ENCODE measurements at places on chromosomes 13 and 19.
A peak's percentile ranks its signal among the peaks of the same experiment; 100 is the strongest.

DNA sequence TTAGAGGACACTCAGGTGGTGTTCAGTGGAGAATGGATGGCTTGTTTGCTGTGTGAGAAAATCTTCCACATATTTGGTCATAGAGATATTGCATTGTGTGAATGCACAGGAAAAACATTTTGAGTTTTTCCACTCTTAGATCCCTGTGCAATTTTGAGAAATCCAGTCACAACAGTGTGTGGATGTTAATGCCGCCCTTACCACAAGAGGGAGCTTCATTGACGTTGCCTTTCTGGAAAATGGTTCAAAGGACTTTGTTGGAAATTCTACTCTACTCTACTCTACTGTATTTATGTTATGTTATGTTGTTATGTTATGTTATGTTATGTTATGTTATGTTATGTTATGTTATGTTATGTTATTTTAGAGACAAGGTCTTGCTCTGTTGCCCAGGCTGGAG lies 13.4 kb downstream of the ZNF20 start:
- no peak for DNase-seq

GRCh38 chr13:45522571-45522970 lies 57.8 kb downstream of the COG3 start:
- no peak for DNase-seq

GRCh38 chr19:51737924-51738323 lies 13.8 kb downstream of the FPR1 start:
- no peak for DNase-seq

DNA sequence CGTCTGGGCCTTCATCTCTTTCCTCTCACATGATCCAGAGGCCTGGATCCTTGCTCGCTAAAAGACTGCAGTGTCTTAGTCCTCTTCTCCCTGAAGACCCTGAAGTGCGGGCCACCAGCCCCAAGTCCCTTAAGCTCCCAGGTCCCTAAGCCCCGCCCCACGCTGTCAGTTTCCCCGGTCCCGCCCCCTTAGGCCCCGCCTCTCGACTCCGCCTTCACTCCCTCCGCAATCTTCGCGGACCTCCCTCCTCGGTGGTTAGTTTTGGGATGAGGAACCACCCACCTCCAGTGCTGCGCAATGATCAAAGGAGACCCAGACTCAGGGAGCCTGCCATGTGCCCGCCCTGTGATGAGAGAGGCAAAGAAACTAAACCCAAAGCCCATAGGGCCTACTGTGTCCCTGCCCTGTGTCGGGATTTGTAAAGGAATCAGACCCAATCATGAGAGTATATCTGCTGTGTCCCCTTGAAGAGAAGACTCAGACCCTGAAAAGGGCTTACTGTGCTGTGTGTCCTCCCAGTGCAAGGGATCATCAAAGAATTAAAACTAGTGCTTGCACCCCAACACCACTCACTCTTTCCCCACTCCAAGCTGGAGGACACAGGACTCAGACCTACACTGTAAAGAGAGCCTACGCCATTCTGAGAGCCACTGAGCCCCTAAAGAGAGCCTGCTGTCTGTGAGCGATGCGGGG lies 3.0 kb upstream of the COX6B1 start:
- peak; percentile 77 for DNase-seq

DNA sequence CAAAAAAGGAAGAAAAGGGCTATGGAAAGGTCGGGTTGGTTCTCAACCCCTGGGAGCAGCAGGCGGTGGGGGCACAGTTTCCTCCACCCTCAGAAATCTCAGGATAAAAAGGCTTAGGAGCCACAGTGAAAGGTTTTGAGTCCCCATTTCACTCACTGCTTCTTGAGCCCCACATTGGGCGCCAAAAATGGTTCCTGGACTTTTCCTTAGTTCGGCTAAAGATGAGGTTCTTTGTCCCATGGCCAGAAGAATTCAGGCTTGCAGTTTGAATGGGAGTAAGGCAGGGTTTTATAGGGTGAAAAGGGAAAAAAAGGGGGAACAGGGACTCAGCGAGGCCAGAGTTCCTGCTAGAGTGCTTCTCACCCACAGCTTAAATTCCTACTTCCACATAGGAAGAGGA lies 179.5 kb downstream of the GGACT start:
- no peak for DNase-seq

DNA sequence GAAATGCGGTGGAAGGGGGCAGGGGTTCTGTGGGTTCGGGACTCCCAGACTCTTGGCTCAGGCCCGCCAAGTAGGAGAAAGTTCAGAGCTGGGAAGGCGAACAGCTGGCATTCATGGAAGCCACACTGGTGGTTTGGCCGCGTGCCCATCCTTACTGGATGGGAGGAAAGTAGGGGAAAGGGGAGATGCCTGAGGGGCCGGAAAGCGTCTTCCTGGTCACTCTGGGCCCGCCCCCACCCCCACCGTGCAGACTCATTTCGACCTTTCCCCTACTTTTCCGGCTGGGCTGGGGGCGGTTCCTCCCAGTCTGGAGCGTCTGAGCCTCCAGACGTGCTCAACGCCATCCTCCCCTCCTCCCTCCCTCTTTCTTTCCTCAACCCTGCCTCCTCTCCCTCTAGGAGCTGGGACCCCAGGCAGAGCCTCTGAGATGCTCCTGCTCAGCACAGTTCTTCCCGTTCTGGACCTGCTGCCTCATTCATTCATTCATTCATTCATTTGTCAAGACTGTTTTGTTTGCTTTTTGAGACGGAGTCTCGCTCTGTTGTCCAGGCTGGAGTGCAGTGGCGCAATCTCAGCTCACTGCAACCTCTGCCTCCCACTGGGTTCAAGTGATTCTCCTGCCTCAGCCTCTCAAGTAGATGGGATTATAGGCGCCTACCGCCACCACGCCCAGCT lies 3.5 kb downstream of the ANGPTL4 start:
- DNase-seq, result no peak

GRCh38 chr19:1538978-1539377 lies 15.1 kb downstream of the PLK5 start:
- no peak for DNase-seq

GRCh38 chr19:17260842-17261325 lies 3.7 kb downstream of the USHBP1 start:
- DNase-seq, result peak; percentile 85

DNA sequence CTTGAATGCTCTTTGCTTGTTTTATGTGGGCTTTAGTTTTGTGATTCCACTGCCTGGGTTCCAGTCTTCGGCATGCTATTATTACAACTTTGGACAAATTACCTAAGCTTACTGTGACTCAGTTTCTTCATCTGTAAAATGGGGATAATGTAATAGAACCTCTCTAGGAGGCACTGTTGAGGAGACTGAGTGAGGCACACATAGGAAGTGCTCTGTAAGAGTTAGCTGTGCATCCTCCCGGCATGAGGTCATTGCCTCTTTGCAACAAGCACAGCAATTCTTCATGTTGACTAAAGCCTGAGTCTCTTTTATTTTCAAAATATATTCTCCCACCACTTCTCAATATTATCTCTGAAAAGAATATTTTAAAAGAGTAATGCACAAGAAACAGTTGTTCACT lies 227.4 kb downstream of the DLEU7 start:
- no peak for DNase-seq

GRCh38 chr19:34228347-34228746 lies 26.0 kb upstream of the GARRE1 start:
- no peak for DNase-seq

DNA sequence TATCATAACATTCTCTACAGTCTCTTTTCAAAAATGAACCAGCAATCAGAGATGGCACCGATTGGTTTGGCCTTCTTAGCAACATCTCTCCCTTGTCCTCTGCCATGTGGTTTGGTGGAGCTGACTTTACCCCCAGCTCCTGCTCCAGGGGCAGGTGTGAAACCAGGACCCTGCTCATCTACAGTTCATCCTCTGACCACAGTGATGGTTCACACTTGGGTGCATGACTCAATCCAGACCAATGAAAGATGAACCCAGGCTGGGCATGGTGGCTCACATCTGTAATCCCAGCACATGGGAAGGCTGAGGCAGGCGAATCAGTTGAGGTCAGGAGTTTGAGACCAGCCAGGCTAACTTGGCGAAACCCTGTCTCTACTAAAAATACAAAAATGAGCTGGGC lies 33.6 kb upstream of the FFAR2 start:
- DNase-seq, result no peak

GRCh38 chr13:34076319-34076718 lies 258.4 kb downstream of the RFC3 start:
- DNase-seq, result no peak

DNA sequence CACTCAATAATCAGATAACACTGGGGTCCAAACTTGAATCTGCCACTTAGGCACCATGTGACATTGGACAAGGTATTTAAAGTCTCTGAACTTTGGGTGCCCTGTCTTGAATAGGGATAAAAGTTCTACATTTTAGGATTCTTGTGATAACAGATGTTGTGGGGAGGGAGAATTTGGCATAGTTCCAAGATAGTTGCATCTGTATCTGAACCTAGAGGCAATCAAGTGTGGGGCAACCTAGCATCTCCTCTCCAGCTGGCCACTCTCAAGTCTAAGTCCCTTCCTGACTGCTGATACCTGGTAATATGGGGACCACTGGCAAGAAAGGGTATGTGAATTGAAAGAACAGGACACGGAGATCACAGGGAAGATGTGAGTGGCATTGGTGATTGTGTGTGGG lies 256.1 kb downstream of the FOXO1 start:
- DNase-seq, result no peak

DNA sequence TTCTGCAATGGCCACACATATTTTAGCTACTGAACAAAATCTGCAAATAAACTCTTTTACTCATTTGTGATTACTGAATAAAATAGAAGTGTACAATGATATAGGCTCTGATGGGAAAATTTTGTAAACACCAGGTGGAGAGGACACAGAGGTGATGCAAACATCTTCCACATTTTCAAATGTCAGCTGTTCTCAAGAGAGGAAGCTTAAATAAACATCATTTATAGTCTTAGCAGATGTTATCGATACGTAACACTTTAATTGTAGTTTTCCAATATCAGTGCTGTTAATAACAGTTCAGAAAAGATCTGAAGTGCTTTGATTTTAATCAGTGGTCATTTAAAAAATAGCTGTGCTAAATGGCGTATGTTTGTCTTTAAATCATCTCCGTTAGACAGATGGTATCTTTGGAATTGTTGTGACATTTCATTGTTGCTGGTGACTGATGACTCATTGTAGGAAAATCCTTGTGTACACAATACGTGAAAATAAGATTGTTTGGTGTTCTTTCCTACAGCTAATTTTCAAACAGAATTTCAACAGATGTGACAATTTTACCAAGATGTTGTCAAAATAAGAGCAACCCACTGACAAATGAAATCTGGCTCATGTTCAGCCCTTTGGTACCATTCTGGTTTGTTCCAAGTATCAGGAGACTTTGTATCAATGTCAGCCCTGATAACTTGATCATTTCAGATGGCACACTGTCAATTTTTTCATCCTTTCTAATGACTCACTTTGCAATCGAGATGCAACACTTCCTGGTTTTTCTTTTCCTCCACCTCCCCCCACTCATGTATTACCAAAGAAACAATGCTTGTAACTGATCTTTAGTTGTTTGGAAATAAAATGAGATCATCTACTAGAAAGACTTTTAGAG lies 516.0 kb downstream of the DCT start:
- DNase-seq, result no peak

- no peak for DNase-seq
Observed at GRCh38 chr13:109196948-109197347, 567.5 kb downstream of the MYO16 start.

GRCh38 chr19:18683109-18683957 lies at the start of gene CRTC1:
Gene CRTC1, plus strand, starts transcription at chr19:18683680. Its CDS starts 23 bp downstream, at chr19:18683703.
- DNase-seq, result peak; percentile 92

DNA sequence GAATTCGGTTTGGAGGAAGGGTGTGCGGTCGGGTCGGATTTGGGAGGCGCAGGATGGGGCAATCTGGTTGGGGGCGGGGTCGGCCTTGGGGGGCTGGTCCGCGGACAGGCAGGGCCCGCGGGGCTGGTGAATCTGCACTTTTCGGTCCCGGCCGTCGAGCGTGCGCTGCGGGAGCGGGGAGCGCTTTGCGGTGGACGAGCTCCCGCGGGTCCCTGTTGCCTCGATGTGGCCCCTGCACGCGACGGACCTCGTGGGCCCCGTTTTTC lies 11.9 kb downstream of the PEAK3 start:
- DNase-seq, result no peak

DNA sequence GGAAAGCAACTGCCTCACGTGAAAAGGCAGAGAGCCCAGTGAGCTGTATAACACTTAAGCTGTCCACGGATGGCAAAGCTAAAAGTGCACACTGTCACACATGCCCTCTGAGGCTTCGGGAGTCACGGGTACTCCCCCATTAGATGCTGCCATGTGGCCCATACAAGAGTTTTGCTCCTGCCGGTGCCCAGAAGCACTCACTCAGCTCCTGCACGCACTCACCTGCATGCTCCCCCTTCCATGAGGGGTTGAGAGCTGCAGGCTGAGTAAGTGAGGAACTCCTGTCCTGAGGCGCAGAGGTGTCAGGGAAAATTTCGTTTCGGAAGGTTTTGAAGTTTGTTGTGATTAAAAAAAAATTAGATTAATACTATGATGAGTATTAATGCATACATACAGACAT lies 939.2 kb upstream of the ATXN8OS start:
- DNase-seq, result no peak

DNA sequence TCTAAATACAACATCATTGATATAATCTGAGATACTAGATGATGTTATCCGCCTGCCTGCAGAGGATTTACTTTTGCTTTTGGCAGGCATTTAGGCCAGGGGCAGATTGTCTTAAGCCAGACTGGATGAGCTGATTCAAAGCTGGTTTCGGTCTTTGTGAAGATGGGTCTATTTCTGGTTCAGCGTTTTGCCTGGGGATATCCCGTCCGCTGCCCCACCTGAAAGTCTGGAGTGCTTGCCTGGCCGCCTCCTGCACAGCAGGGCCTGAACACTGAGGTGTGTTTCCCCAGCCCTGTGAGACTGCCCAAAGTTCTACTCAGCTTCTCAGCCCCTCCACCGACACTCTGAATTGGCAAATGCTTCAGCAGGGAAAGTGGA lies 149.7 kb downstream of the KATNAL1 start:
- no peak for DNase-seq

All from activated T-cell treated with anti-CD3 and anti-CD28 coated beads for 4 hours (primary cell).